ENCODE measurements at places on chromosomes 7 and 10.

- no peak for DNase-seq
These were observed 51.6 kb upstream of the LAMB1 start for GRCh38 chr7:108054537-108054936.

GRCh38 chr10:27104919-27105318, 4.6 kb upstream of the ANKRD26 start:
- DNase-seq = no peak

DNA sequence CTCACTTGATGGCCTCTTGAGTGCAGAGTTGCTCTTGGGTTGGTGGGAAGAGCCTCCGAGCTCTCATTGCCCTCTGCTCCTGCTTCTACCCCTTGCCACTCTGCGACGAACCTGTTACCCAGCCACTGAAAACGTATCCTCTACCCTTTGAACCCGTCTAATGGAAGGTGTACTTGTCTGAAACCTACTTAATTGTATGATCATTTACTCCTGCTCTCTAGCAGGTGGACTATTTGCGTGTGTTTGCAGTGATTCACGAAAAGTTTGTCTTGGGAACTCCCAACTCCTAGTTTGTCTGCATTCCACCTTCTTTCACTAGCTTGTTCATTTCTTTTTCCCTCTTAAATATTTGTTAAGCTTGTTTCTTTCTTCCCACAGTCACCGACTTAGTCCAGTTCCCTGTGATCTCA, 503 bp downstream of the CROT start:
- DNase-seq = no peak

- DNase-seq = no peak
These were observed 10.2 kb downstream of the CCDC6 start for GRCh38 chr10:59896191-59896590.

DNA sequence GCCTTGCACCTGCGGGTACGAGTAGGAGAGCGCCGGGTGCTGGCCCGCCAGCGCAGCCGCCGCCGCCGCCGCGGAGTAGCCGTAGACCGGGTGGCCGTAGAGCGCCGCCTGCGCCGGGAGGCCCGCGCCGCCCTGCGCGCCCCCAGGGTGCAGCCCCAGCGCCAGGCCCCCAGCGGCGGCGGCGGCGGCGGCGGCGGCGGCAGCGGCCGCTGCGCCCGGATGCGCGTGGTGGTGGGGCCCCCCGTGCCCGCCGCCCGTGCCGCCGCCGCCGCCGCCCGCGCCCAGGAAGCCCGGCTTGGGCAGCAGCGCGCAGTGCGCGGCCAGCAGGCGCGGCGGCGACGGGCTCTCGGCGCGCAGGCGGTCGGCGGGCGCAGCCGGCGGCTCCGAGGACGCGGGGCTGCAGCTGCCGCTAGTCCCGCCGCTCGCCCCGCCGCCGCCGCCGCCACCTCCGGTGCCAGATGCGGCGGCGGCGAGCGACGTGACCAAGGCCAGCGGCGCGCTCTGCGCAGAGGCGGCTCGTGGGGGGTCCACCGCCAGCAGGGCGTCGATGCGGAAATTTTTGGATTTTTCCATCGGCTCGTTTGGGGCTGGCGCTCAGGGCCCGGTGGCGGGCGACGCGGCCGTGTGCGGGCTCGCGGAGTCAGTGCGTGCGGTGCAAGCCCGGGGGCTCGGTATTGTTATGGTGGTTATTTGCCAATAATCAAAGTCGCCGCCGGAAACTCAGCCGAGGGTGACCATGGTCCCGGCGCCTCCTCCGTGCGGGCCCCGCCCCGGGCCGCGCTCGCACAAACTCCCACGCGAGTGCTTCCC, 480 bp downstream of the MNX1 start:
- no peak for DNase-seq

DNA sequence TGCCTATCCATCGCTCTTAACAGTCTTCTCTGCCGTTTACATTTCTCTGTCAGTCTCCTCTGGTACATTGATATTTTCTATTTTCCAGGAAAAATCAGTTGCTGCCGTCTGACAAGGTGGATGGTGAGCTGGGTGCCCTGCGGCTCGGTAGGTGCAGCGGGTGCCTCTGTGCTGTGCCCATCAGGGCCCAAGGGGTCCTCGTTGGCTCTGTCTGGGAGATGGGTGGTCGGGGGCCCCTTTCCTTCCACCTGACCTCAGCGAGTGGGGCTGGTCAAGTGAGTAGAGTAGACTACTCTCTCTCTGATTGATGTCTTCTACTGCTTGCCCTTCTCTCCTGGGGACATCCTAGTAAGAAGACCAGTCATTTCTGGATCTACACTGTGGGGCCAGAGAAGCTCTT, 57.4 kb downstream of the MINDY4 start:
- no peak for DNase-seq

- DNase-seq = no peak
These were observed 68.4 kb downstream of the ELFN1 start for GRCh38 chr7:1738511-1738910.

DNA sequence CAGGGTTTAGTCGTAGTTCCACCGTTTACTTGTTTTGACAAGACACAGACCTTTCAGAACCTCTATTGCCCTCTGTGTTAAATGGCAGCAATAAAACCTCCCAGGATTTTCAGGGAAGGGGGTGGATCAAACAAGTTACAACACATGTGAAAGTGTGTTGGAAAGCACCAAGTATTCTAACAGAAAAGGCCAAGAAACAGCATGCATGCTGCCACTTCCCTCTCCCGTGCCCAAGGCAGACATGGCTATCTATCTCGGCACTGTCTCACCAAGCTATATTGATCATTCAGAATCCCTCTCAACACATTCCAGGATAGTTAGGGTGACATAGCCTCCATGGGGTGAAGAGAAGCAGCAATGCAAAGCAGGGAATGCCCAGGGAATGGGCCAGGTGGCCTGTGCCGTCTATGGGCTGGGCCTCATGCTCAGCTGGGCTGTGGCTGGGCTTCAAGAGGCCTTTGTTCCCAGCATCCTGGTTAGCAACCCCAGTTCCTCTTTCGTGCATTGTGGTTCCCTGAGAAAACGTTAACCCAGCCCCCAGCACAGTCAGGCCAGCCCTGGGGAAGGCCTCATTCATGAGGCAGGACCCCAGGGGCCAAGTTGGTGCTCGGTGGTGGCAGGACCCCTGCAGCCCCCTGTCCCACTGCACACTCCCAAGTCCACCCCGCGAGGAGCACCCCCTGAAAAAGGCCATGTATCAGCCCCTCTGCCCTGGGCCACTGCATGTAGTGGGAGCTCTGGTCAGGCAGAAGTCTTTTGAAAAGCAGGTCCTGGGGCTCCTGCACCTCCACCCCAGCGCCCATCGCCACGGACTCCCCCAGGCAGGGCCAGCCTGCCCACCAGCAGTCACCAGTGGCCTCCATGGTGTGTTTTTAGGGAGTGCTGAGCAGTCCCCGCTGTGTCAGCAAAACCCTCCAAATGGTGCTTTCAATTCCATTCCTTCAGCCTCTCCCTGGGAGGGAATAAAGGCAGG, 25.5 kb downstream of the VSIR start:
- DNase-seq = no peak

DNA sequence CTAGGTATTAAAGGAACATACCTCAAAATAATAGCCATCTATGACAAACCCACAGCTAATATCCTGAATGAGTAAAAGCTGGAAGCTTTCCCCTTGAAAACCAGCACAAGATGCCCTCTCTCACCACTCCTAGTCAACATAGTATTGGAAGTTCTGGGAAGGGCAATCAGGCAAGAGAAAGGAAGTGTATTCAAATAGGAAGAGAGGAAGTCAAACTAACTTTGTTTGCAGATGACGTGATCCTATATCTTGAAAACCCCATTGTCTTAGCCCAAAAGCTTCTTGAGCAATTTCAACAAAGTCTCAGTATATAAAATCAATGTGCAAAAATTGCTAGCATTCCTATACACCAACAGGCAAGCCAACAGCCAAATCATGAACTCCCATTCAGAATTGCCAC, 131.3 kb downstream of the FANK1 start:
- DNase-seq = no peak

GRCh38 chr7:84245835-84246234, 51.2 kb upstream of the SEMA3A start:
- DNase-seq = no peak

All from COLO829 (cell line).